ENCODE measurements at places on chromosomes 1 and 21.

DNA sequence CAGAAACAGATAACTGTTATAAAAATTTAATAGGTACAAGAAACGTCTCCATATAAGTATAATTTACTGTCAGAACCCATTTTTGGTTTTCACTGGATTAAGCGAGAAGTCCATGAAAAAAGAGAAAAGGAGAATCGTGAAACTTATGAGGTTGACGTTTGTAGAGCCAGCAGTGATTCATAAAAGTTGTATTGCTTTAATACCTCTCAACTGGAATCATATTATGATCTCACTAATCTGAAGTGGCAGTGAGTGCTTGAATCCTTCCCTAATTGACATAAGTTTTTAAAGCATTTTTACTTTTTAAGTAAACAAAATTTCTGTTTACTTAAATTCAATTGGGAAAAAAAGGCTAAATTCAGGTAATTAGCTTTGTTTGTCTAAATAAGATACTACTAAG, 315.3 kb downstream of the TPR start:
- DNase-seq = no peak

DNA sequence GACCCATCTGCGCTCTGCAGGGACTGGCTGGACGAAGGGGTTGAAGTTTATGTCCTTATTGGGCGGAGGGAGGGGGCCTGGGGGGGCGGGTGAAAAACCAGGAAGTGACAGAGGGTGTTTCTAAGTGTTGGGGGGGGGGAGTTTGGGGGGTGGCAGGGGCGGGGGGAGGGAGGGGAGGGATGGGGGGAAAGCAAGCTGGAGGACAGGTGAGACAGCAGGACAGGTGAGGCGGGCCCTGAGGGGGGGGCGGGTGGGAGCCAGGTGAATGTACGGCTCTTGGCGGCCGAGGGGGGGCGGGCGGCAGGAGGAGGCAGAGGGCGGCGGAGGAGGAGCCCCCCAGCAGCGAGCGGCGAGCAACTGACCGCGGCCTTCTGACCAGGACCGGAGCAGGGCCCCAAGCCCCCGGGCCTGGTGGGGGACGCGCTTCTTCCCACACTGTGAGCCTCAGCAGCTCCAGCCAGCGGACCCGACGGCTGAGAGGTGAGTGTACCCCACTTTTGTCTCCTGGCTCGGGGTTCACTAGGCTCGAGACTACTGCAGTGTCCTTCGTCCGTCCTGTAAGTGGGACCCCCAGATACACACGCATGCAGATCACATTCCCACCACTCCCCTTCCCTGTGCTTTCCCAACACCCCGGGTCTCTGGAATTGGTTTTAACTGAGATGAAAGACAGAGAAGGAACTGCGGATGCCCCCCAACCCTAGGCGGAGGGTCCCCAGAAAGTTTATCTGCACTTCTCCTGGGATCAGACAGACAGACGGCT, at the start of gene ZBTB7B:
Gene ZBTB7B (plus strand): TSS at position 339 of the 763 bp plus-strand sequence. CDS start 11,859 bp downstream, outside the sequence.
- no peak for DNase-seq

- no peak for DNase-seq
Measured at GRCh38 chr1:222928212-222928611, 113.4 kb downstream of the DISP1 start.

DNA sequence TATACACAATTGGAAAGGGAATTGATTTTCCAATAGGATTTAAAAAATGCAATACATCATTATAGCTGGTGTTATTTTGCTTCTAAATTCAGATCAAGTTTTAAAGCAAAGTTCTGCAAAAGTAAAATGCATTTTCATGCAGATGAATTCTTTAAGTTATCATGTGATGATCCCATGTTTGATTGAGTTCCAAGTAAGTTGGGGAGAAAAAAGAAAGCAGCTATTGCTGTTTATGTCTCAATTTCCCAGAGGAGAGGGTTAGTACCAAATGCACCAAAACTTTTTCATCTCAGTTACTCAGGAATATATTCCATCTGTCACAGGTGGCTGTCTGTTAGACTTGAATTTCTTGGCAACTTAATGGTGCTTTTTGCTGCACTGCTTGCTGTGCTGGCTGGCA, 29.7 kb downstream of the HSPA13 start:
- DNase-seq = no peak

Measured in stimulated activated CD4-positive, alpha-beta T cell treated with anti-CD3 and anti-CD28 coated beads, Interleukin-2, amount 100 ng/mL, for 24 hours (primary cell).